ENCODE measurements at places on chromosomes 2 and 18.

DNA sequence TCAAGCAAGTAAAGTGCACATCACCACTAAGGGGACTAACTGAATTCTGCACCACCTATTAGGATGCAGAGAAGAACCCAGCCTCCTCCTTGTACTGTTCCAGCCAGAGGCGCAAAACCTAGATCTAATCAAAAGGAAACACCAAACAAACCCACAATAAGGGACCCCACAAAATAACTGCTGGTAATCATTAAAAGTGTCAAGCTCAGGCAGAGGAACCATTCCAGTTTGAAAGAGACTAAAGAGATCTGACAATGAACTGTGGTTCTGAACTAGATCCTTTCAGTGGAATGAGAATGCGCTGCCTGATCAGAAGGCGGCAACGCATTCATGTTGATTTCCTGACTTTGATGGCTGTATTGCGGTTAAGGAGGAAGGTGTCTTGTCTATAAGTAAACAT lies 16.8 kb downstream of the HDLBP start:
- no peak for DNase-seq

GRCh38 chr2:179909845-179910734 lies 48.7 kb upstream of the ZNF385B start:
- DNase-seq, result no peak

- DNase-seq, result peak; percentile 65
These were observed at the start of gene IFIH1 for GRCh38 chr2:162318328-162319180. Gene IFIH1 (minus strand): TSS chr2:162318684. CDS start chr2:162318307, 377 bp downstream.

- DNase-seq, result no peak
These were observed 347.9 kb downstream of the MEIS1 start for GRCh38 chr2:66782780-66783361.

DNA sequence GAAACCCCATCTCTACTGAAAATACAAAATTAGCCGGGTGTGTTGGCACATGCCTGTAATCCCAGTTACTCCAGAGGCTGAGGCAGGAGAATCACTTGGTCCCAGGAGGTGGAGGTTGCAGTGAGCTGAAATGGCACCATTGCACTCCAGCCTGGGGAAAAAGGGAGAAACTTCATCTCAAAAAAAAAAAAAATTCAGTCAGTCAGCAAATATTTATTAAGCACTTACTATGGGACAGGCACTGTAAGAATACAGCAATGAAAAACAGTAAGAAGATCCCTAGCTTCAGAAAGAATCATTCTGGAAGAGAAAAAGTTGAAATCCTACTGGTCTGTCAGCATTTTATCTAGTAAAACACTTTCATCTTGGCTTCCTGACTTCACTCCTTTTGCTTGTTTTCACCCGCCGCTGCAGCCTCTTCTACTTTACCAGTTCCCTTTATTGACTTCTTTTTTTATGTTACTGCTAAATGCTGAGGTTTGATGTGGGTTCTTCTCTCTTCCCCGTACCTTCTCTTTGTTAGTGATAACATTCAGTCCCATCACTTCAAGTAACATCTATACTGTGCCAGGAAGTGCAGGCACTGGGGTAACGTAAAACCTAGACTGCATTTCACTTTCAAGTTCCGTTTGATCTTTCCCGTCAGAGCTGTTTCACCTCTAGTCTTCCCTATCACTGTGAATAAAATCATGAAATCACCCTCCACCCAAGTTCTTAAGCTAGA lies 10.8 kb upstream of the TAF4B start:
- peak; percentile 16 for DNase-seq

GRCh38 chr18:2083691-2084090 lies 487.6 kb downstream of the METTL4 start:
- DNase-seq, result no peak

GRCh38 chr2:83572400-83572799 lies 886.7 kb downstream of the SUCLG1 start:
- no peak for DNase-seq

- DNase-seq, result no peak
These were observed 83.8 kb downstream of the AGAP1 start for GRCh38 chr2:235577404-235578330.

GRCh38 chr2:118971245-118972122 lies 29.5 kb downstream of the MARCO start:
- DNase-seq, result no peak

DNA sequence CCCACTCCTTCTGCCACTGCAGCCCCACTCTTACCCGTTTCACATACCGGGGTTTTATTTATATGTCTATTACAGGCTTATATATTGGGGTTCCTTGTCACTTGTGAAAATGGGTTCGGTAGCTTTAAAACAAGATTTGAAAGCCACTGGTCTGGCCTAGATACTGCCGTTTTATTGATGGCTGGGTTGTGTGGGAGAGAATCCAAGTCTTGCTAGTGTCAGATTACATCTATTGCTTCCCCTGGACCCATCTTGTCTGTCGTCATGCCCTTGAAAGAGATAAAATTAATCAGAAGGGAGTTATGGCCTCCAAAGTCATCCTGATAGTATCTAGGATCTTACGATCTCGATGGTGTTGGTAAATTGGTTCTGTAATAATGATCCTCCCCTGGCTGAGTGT lies 79.4 kb downstream of the EIPR1 start:
- DNase-seq, result no peak

DNA sequence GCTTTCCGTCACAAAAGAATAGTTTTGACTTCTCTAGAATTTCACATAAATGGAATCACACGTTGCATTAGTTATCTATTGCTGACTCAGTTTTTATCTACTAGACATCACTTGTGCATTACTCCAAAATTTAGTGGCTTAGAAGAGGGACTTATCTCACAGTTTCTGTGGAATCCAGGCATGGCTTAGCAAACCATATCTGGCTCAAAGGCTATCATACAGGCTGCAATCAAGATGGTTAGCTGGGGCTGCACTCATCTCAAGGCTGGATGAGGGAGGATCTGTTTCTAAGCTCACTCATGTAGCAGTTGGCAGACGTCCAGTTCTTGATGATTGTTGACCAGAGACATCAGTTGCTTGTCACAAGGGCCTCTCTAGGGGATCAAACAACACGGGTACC lies 6.6 kb upstream of the DSC3 start:
- no peak for DNase-seq

GRCh38 chr2:191045141-191045540 lies 31.2 kb upstream of the STAT1 start:
- no peak for DNase-seq

DNA sequence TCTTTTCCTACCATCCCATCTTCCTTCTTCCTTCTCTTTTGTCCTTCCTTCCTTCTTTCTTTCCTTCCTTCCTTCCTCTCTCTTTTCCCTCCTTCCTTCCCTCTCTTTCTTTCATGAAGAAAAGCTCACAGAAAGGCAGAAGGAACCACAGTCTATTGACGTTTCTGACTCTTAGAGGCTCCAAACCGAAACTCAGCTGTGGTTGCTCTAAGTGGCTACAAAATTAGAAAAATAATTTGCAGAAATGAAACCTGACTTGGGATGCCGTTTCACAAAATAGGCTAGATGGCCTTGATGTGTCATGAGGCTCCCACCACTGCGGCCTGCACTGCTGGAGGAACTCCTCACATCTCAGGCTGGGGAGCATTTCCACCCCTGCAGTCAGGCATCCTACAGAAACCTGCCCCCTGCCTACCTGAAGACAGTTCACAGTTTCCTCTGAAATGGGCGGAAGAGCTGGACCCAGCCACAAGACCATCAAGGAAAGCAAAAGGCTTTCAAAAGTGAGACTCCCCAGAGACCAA lies 165.6 kb downstream of the SMAD7 start:
- no peak for DNase-seq

DNA sequence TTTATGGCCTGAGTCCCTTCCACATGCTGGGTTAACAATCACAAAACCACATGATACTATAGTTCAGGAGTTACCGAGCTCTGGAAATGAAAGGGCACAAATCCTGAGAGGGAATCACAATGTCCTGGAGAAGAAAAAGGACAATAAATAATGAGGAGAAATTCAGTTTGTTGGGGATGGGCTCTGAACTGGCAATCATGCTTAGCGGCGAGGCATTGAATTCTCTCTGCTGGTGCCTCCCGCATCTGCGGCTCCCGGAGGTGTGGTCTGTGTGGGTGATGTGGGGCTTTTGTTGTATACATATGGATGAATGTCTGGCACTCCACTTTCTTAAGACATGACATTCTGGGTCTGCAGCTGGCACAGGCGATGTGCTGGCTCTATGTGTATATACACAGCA lies 46.1 kb downstream of the NRP2 start:
- no peak for DNase-seq

- no peak for DNase-seq
These were observed 385.0 kb downstream of the DSEL start for GRCh38 chr18:67131498-67131897.

DNA sequence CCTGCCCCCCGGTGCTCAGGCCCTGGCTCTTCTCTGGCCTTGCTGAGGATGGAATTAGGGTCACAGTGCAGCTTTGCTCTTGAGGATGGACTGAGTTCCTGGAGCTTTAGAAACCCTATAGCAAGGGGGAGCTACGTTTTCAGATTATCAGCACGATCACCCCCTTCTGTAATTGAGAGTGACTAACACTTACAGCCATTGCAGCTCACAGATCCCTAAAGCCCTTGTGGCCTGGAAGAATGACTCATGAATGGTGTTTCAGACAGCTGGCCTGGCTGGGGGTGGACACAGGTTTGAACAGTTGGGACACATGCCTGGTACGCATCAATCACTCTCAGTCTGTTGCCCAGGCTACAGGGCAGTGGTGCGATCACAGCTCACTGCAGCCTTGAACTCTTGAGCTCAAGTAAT lies 79.7 kb upstream of the IGFBP5 start:
- DNase-seq, result no peak

DNA sequence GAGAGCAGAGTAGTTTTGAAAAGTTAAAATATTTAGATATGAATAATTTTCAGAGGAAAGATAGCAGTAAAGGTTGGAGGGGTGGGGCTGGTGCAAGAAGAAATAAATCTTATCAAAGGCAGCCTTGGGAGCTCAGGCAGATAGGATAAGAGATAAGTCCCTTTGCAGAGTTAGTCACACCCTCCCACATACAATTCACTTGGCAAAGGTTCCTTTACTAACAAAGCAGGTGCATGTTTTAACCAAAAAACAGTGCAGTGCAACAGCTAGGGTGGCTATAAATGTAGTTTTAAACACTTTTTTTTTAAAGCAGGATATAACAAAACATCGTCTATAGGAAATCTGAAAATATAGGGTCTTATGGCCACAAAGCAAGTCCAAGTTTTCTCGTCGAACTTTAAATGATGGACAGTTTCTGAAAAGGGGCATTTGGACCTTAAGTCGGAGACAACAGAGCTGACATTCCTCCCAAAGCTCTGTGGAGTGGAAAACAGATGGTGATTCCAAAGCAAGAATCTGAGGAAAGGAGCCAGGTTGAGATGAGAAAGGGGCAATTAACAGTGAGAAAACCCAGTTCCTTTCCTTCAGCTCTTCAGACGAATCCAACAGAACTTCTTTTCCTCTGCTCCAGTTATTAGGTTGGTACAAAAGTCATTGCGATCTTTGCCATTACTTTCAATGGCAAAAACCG lies 53.0 kb downstream of the EPHA4 start:
- DNase-seq, result no peak

DNA sequence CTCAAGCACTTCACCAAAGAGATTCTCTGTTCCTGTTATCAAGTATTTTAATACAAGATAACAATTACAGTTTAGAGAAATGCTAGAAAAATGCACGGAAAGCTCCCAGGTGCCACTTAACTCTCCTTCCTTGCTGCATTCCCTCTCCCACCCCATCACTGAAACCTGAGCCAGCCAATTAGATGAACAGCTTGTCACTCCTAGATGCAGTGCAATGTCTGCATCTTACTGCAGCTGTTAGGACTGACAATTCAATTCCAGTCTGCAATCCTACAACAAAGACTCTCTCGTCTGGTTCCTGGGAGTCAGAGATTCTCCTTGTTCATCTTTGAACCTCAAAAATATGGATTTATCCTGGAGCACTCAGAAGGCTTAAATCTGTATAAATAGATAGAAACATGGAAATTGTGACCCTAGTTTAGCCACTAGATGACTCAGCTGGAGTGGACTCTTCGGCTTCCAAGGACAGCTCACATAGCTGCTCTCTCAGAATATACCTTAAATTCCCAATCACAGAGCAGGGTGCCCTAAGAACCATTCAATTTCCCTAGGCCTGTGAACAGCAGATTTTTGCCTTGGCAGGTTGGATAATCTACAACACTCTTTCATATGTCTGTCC lies 311.1 kb downstream of the NRXN1 start:
- DNase-seq, result no peak

DNA sequence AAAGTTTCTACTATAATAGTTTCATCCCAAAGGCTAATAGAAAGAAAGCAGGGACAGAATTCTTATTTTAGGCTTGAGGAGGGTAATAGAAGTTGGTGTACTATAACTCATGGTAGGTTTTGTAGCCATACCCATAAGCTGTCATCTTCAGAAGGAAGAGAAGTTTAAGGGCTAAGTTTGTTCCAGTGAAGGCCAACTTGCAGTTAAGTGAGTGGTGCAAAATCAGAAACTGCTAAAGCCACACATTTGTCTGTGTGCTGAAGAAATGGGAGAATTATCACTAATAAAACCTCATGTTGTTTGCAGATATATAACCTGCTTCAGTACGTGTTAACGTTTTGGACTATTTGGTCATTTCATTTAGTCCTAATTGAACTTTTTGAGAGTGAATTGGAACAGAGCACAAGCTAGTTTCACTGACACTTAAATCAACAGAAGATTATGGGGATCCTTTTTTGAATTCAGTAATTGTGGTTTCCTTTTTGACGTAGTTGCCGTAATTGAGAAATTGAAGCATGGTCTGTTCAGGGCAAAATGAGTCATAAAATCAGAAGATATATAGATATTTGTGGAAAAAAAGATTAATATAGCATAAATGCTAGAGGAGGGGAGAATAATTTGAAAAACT lies 69.1 kb downstream of the PHLPP1 start:
- DNase-seq, result no peak

- DNase-seq, result no peak
These were observed 1055.5 kb upstream of the KLHL29 start for GRCh38 chr2:22329211-22330154.

DNA sequence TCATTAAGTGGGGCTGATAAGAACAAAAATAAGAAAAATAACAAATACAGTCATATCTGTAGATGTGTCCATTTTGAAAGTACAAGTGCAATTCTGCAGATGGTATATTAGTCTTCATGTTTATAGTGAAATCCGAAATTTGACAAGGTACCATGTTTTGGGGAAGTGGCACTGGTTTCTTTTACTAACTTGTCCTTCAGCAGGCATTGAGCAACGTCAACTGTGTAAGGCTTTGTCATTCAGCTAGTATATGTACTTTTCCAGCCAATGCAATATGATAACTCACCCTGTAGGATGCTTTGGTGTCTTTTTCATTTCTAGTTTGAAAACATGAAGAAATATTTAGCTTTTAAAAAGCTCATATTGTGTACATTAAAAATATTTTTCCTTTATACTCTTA lies 139.9 kb downstream of the MCFD2 start:
- DNase-seq, result no peak

GRCh38 chr2:132877923-132878322 lies 207.9 kb upstream of the LYPD1 start:
- DNase-seq, result no peak

All from activated CD4-positive, alpha-beta T cell treated with anti-CD3 and anti-CD28 coated beads for 1 hour (primary cell).